ENCODE measurements at places on chromosomes 1 and 21. TPM values are rescaled to one million over a fixed set of nuclear protein-coding genes. Genes with fewer than 3 reads are reported as not detected.

The CYP2J2 gene
- total RNA-seq, result 0.16 TPM

GRCh38 chr1:96845464-96845863, 123.9 kb downstream of the PTBP2 start:
- H3K4me3 ChIP-seq, result no peak overlapping the region
- no peaks in the 10 kb centered on the region for H3K27me3 ChIP-seq

GRCh38 chr1:111690306-111690617, 48.9 kb downstream of the INKA2 start:
- H3K27ac ChIP-seq, result no peak overlapping the region
- DNase-seq, result no peak
- H3K4me3 ChIP-seq, result no peak overlapping the region
- peaks cover 42% of the 10 kb centered on the region for H3K4me1 ChIP-seq
- peaks cover 69% of the 10 kb centered on the region for H3K36me3 ChIP-seq
- H3K27me3 ChIP-seq, result no peaks in the 10 kb centered on the region

- peaks cover 8% of the 10 kb centered on the region for H3K27me3 ChIP-seq
- DNase-seq, result no peak
- no peaks in the 10 kb centered on the region for H3K36me3 ChIP-seq
- H3K27ac ChIP-seq, result no peak overlapping the region
- H3K4me1 ChIP-seq, result peaks cover 3% of the 10 kb centered on the region
- H3K4me3 ChIP-seq, result no peak overlapping the region
Measured at GRCh38 chr1:60904099-60904851, 178.1 kb upstream of the NFIA start.

DNA sequence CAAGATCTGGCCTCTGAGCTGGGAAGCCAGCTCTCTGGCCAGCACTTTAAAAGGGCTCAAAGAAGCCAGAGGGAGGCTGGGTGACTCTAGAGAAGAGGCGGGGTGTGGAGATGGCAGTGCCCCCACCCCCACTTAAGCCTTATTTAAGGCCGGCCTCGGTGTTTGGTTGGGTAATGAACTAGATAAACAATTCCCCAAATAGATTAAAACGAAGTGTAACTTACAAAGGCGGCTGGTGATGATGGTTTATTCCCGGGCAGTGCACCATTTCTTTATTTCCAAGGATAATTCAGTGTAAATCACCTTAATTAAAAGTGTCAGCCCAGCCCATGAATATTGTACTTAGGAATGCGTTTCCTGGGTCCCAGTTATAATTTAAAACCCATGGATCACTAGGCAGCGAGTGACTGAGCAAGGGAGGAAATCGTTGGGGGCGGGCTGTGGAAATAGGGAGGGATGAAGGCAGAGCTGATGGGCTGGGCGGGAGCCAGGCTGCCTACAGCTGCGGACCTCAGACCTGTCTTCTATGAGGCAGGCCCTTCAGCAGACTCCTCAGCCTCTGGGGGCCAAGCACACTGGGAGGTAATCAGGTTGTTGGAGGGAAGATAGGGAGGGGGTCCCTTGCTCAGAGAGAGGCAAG, 54.9 kb downstream of the TMEM53 start:
- DNase-seq, result no peak
- no peak overlapping the region for H3K27ac ChIP-seq
- peaks cover 5% of the 10 kb centered on the region for H3K27me3 ChIP-seq
- no peak overlapping the region for H3K4me3 ChIP-seq
- no peaks in the 10 kb centered on the region for H3K36me3 ChIP-seq
- H3K4me1 ChIP-seq, result no peaks in the 10 kb centered on the region

GRCh38 chr1:63575340-63575826, 17.8 kb upstream of the PGM1 start:
- H3K4me1 ChIP-seq, result no peaks in the 10 kb centered on the region
- DNase-seq, result no peak
- no peak overlapping the region for H3K27ac ChIP-seq
